Stimulated activated CD4-positive, alpha-beta T cell treated with anti-CD3 and anti-CD28 coated beads, Interleukin-1b, Interleukin-23, amount 100 ng/mL, for 1 hour (primary cell): ENCODE measurements at places on chromosomes 7 and 10.

- DNase-seq: no peak
Observed at GRCh38 chr10:122864194-122864592, 15.2 kb downstream of the FAM24B start.

GRCh38 chr10:4033341-4033896, 248.4 kb upstream of the KLF6 start:
- no peak for DNase-seq

GRCh38 chr7:17600340-17600752, 301.9 kb downstream of the AHR start:
- no peak for DNase-seq

- DNase-seq: no peak
Observed at GRCh38 chr10:83078160-83078559, 1061.1 kb upstream of the GHITM start.

GRCh38 chr7:125504848-125505247, 575.2 kb upstream of the POT1 start:
- DNase-seq: no peak

DNA sequence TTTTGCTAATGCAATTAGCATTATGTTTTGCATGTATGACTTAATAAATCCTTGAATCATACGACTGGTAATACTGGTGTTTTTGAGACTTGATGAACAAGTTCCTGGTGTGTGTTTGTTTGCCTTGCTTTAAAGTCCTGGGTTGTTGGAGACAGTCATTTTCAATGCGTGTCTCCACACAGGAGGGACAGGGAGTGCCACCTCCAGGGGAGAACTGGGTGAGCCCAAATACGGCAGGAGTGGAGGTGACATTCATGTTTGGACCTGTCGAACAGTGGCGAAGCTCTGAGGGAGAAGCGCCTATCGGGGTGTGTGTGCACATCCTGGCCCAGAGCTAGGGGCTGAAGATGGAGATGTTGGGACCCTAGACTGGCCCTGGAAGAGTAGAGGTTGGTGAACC, 43.8 kb downstream of the DAGLB start:
- DNase-seq: no peak

DNA sequence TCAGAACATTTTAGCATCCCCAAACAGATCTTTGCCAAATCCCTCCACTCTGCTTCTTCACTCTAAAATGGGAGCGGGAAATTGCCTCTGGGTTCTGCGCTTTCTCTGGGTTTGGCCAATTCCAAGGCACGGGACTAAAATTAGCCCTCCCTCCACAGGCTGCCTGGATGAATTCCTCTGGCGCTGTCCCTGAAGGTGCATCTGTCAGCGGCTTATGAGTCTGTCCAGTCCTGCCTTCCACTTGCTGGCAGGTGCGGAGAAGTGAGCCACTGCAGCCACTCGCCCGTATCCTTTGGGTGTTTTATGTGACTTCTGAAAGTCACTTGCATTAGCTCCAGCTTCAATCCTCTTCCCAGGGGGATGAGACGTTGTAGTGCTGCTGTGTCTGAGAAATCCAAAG, 121.6 kb downstream of the SH2D4B start:
- no peak for DNase-seq

- no peak for DNase-seq
Observed at GRCh38 chr10:113169853-113170460, 219.9 kb downstream of the TCF7L2 start.

DNA sequence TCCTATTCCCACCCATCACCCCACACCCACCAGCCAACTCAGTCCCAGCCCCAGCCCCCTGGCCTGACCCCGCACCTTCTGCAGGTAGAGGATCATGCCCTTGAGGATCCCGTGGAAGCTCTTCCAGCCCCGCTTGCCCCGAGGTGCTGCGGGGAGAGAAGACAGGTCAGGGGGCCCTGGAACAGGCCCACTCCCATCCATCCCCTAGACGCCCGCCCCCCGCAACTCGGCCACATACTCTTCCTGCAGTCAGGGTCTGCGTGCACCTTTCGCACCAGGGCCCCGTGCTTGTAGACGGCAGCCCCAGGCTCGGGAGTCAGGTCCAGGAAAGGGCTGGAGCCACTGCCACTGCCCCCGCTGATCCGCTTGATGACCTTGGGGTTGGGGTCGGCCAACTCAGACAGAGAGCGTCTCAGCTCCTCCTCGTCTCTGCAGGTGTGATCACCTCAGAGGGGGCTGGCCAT, 9.6 kb downstream of the NFKB2 start:
- no peak for DNase-seq

GRCh38 chr7:142280263-142280662, 22.4 kb upstream of the PRSS58 start:
- DNase-seq: no peak

- no peak for DNase-seq
Observed at GRCh38 chr10:93437086-93437945, 44.8 kb downstream of the MYOF start.

- DNase-seq: no peak
Observed at GRCh38 chr10:46092524-46093081, 46.5 kb upstream of the MSMB start.

DNA sequence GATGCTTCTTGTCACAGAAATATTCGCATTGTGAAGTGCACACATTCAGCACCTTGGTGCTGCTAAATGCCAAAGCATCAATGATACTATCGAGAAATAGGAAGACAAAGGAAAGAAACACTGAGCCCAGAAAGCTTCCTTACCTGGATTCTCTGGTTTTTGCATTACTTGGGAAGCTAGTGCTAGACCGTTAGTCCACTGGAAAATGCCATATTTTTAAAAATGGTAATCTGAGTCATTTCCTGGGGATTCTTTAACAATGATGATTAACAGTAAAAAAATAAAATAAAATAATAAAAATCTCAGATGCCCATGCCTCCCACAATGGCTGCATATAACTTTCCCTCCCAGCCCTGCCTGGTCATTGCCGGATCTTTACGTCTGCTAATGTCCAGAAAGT, 420.1 kb upstream of the MGMT start:
- DNase-seq: no peak

DNA sequence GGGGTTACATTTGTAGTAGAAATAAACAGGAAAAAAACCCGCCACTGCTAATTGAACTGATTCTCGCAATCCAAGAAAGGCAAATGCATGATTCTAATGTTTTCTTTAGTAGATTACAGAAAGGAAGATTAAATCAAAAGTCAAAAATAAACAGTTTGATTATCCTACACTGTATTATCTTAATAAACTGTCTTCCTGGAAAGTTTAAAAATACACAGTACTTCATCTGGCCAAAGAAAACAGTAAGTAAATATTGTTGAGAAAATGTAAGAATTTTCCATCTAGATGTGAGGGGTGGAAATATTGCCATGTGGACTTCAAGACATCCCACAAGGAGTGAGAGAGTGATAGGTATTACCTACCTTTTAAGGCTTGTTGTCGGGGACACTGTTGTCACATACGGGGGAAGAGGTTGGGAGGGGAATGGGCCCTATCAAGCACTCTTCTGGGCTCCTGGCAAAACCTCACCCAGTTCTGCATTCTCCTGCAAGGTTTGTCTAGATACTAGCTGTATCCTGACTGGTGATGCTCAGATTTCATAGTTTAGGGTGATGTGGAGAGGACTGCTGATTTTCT, 17.8 kb downstream of the GRK5 start:
- DNase-seq: no peak

GRCh38 chr7:90119178-90119971, 34.9 kb upstream of the STEAP1 start:
- no peak for DNase-seq
